ENCODE measurements at places on chromosomes 11 and 22.

DNA sequence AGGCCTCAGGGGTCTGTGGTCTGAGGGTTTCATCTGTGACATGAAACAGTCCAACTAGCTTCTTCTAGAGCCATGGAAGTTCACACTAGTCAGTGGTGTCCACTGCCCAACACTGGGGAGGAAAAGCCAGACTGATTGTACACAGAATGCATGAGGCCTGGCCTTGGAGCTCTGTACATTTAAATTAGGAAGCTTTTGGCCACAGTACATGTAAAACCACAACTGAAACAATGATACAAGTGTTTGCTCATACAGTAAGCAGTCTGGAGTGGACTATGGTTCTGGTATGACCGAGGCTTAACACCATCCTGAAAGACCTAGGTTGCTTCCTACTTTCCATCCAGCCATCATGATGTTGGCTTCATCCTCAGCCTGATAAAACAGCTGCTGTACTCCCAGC lies 73.8 kb upstream of the SESN3 start:
- no peak for DNase-seq

GRCh38 chr22:19980766-19981165 lies 35.9 kb downstream of the ARVCF start:
- no peak for DNase-seq

- DNase-seq: no peak
Observed at GRCh38 chr11:94787801-94788200, 19.6 kb downstream of the AMOTL1 start.

- no peak for DNase-seq
Observed at GRCh38 chr11:43818220-43818619, 62.4 kb upstream of the ALKBH3 start.

DNA sequence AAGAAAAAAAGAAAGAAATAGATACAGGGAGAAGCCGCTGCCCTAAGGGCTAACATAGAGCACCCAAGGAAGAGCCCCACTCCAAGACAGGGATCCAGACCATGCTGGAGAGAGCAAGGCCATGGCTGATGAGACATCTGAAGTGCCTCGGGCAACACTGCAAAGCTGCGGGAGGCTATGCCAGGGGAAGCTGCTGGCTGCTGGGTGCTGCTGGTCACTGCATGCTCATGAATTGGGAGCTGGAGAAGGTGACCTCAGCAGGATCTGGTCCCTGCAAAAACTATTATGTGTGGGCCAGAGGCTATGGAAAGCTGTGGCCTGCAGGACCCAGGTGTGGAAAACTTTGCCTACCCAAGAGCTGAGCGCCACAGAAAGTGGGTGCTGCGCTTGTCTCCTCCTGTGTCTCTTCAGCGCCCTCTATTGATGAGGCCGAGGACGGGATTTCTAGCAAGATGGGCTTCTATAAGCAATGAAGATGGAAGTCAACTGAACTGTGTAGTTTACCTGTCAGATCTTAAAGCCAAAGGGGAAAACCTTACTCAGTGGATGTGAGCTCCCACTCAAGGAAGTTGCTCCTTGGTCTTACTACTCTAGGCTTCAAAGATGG lies 17.3 kb upstream of the SLC29A2 start:
- DNase-seq: peak; percentile 35

- DNase-seq: no peak
Observed at GRCh38 chr11:126755526-126755925, 245.0 kb downstream of the KIRREL3 start.

- no peak for DNase-seq
Observed at GRCh38 chr11:91698845-91699244, 525.8 kb upstream of the FAT3 start.

- no peak for DNase-seq
Observed at GRCh38 chr11:66741153-66741552, 12.1 kb upstream of the SPTBN2 start.

GRCh38 chr11:101128571-101129202 lies 926 bp downstream of the PGR start:
- no peak for DNase-seq

DNA sequence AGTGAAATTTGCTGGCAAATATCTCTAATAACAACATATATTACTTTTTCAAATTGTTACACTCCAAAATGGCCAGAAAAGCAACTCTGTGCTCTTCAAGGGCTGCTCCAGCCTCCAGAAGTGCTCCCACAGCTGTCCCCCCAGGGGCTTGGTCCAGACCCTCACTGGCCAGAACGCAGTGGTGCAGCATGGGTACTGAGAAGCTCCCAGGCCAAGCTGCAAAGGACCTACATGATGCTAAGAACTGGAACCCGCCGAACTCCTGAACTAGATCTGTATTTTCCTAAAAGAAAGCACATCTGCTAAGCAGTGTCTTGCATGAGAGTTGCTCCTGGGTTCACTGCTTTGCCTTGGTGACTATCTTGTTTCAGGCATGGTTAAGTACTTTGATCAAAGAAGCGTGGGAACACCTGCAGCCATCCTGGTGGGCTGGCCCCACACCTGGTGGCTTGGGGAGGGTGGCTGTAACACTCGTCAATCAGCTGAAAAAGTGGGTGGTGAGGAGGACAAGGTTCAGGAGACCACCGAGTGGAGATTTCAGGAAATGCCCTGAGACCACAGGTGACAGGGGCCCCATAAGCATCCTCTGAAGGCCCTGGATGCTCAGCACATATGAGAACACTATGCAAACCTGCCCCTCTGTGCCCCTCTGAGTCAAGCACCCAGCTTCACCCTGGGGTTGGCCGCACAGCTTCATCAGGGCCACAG lies 72.7 kb upstream of the PITPNB start:
- no peak for DNase-seq

All from activated T-helper 1 cell treated with anti-CD3 and anti-CD28 coated beads, Interleukin-2, amount 50 U/mL, for 16 hours (primary cell).